ENCODE measurements at places on chromosomes 16 and 17.
A peak's percentile ranks its signal among the peaks of the same experiment; 100 is the strongest.

- DNase-seq: no peak
Observed at GRCh38 chr17:28343491-28343932, 8.0 kb downstream of the TNFAIP1 start.

DNA sequence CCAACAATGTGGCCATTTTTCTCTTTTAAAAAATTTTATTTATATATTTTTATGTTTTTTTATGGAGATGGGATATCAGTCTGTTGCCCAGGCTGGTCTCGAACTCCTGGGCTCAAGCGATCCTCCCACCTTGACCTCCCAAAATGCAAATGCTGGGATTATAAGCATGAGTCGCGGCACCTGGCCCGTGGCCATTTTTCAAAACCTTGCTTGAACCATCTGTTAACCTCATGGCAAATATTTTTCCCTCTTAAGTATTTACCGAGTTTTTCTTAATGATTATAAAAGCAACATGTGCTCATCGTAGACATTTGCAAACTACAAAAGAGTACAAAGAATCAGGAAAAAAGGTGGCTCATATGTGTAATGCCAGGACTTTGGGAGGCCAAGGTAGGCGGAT, 127.6 kb downstream of the ABCC6 start:
- DNase-seq: no peak

GRCh38 chr17:64214950-64215349, 48.1 kb downstream of the TEX2 start:
- no peak for DNase-seq

DNA sequence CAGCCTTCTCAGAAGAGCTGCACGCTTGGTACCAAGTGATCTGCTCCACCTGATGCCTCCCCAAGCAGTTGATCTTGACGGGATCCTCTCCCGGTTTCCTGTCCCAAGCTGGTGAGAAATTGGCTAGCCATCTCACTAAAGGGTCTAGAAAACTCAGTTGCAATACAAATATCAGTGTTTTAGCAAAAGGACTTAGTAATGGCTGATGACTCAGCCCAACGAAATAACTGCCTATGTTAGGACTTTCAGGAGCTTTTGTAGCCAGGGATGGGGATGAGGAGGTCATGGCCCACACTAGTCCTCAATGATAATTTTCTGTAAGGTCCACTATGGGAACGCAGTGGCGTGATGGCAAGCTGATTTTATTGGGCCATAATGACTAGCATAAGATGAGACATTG, 23.3 kb upstream of the ENGASE start:
- DNase-seq: no peak

DNA sequence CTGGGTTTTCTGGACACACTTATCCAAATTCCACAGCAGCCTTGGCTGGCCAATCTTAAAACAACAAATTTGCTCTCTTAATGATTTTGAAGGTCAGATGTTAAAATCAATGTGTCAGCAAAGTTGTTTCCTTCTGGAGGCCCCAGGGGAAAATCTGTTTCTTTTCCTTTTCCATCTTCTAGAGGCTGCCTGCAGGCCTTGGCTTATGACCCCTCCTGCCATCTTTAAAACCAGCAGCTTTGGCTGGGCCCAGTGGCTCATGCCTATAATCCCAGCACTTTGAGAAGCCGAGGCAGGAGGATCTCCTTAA, 3.0 kb downstream of the LGALS9 start:
- DNase-seq: no peak

DNA sequence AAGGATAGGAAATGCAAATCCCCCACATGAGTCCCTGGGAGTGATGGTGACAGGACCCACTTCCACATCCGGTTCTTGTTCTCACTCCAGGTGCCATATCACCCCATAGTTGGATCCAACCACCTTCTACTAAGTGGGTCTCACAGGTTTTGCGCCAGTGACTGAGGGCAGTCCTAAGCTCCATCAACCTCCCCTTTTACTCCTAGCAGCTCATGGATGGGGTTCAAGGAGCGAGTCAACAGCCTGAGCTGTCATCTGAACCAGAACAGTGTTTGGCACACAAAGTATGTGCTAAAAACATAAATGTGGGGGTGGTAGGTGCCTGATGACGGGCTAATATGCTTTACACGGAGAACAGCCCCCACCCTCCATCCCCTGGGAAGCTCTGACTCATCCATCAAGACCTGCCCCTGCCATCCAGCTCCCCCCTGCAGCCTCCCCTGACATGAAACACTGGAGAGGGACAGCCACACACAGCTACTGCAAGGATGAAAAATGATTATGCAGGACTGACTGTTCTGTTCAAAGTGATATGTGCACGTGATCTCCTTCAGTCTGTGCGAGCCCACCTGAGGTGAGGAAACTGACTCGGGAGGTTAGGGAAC, 143.2 kb upstream of the CDH5 start:
- DNase-seq: peak; percentile 23

- no peak for DNase-seq
Observed at GRCh38 chr17:9895923-9896322, 9.1 kb downstream of the RCVRN start.

- DNase-seq: no peak
Observed at GRCh38 chr17:1752425-1753262, 9.2 kb upstream of the SERPINF1 start.

- DNase-seq: no peak
Observed at GRCh38 chr17:2053380-2054261, 1.3 kb upstream of the HIC1 start.

DNA sequence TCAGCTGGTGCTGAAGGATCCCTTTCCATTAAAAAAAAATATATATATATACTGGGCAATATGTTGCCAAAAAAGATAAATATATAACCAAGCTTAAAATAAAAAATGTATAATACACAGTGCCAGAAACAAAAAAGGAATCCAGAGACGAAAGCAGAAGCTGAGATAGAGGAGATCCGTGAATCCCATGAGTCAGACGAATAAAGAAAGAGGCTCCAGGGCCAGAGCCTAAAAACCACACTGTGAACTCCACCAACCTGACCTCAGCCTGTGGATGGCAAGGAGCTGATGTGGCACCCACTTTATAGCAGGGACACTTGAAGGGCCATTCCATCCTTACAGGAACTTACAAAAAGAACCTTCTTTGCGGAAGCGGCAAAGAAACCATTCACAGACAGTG, 34.8 kb downstream of the PITPNM3 start:
- no peak for DNase-seq

Measured in AG04449 (cell line).